Endothelial cell of umbilical vein (primary cell): ENCODE measurements at places on chromosomes 2 and 18. TPM values are rescaled to one million over a fixed set of nuclear protein-coding genes. Genes with fewer than 3 reads are reported as not detected.

C2orf80 gene
- not detected in 2 replicates for total RNA-seq

DNA sequence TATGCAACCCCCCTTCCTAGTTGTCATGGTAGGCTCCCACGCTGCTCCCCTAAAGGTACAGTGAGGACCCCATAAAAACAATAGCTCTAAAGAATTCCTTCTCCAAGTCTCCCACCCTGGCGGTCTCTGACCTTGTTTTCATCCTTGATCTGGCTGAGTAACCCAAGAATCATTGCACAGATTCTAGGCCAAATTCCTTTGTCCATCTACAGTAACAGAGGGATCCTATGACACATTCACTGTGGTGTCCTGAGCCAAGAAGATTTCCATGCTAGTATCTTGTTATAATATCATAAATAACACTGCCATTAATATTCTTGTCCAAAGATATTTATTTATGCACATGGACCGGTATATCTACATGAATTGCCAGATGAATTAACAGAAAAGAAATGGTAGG lies 240.2 kb downstream of the CYP26B1 start:
- DNase-seq = no peak

GPAT2 gene
- total RNA-seq = 6.6 and 14.2 TPM in 2 replicates

GRCh38 chr2:240384711-240385450 lies 50.6 kb upstream of the GPC1 start:
- no peak for DNase-seq

- no peak for DNase-seq
Measured at GRCh38 chr2:114729026-114729425, 286.6 kb downstream of the DPP10 start.

GRCh38 chr2:236661061-236661761 lies 91.6 kb downstream of the ACKR3 start:
- DNase-seq = peak; percentile 59

- DNase-seq = no peak
Measured at GRCh38 chr2:59256290-59256689, 1015.2 kb upstream of the FANCL start.
